ENCODE measurements at places on chromosomes 11 and 22.

DNA sequence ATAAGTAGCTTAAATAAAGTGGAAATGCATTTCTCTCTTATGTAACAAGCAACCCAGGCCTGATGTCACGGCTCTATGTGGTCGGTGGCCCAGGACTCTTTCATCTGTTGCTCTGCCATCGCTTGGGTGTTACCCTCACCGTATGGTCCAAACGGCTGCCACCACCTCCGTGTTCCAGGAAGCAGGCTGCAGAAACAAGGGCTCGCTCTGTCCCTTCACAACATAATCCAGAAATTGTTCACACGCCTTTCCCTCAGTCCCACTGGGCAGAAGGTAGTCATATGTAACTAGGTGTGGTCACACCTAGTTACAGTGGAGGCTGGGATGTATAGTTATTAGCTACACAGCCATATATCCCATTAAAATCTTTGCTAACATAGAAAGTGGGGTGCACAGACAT lies 421.0 kb downstream of the SOX6 start:
- no peak for DNase-seq

DNA sequence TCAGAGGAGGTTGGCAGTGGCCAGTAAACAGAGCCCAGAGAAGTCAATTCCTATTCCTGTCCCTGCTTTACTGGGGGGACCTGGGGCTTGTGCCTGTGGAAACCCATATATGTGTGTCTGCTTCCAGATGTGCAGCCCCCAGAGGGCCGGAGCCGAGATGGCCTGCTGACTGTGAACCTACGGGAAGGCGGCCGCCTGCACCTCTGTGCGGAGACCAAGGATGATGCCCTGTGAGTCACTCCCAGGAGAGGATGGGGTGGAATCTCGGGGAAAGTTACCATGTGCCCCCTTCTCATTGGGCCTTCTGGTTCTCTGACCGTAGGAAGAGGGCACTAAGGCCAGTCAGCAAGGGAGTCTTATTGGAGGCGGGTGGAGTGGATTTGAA lies 5.3 kb downstream of the PLEKHB1 start:
- DNase-seq: no peak

- no peak for DNase-seq
These were observed 2.2 kb downstream of the ADM2 start for GRCh38 chr22:50483556-50483955.

GRCh38 chr11:48099916-48100446 lies 116.6 kb upstream of the OR4B1 start:
- DNase-seq: no peak

GRCh38 chr22:42299586-42300258 lies 29.3 kb upstream of the TCF20 start:
- no peak for DNase-seq

GRCh38 chr22:42906605-42907348 lies 49.7 kb upstream of the ARFGAP3 start:
- no peak for DNase-seq

DNA sequence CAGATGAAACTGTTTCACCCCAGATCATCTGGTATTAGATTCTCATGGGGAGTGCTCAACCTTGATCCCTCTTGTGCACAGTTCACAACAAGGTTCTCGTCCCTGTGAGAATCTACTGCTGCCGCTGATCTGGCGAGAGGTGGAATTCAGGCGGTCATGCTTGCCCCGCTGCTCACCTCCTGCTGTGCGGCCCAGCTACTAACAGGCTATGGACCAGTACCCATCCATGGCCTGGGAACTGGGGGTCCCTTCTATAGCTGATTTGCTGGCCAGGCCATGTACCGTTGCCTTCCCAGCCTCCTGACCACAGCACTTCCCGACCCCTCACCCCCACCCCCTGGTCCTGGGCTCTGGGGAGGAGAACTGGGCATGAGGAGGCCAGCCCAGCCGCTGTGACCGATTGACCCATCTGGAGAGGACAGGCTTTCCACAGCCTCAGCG lies 2.6 kb downstream of the PHLDA2 start:
- DNase-seq: no peak

GRCh38 chr11:35317253-35317652 lies 102.1 kb downstream of the SLC1A2 start:
- DNase-seq: no peak

- DNase-seq: no peak
These were observed 35.1 kb downstream of the RRP8 start for GRCh38 chr11:6568191-6568918.

- no peak for DNase-seq
These were observed 83.0 kb downstream of the AASDHPPT start for GRCh38 chr11:106160494-106160893.

GRCh38 chr11:102553835-102554282 lies 23.3 kb upstream of the MMP7 start:
- no peak for DNase-seq

DNA sequence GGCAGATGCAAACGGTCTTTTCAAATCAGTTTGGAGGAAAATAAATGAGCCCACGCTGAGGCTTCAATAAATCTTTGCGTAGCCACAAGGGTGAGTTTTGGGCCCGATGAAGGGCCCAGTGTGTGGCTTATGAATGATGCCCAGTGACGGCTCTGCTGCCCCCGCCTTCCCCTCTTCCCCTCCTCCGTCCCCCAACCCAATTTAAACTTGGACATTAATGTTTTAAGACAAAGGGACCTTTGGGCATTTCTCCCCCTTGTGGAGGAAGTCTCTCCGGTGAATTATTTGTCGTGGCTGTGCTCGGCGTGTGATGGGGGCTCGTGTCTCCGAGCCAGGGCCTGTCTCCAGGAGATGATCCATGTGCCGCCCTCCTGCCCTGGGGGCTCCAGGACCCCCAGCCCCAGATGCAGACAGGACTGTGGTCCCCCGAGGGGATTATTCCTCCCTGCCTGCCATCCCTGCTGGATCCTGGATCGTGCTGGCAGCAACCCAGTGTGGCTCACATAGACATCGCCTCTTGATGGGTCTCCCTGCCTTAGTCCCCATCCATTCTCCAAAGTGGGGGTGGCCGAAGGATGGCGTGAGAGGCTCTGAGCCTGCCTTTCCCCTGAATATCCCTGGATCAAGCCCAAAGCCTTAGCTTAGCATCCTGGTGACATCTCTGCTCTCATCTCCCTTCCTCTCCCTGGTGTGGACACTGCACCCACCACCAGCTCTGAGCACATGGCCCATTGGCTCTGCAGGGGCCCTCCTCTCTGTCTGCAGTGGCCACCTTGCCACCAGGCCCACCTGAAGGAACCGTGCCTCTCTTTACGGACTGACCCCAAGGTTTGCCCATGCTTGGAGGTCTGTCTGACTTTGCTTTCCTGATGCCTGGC lies 56.4 kb downstream of the SMIM38 start:
- no peak for DNase-seq

DNA sequence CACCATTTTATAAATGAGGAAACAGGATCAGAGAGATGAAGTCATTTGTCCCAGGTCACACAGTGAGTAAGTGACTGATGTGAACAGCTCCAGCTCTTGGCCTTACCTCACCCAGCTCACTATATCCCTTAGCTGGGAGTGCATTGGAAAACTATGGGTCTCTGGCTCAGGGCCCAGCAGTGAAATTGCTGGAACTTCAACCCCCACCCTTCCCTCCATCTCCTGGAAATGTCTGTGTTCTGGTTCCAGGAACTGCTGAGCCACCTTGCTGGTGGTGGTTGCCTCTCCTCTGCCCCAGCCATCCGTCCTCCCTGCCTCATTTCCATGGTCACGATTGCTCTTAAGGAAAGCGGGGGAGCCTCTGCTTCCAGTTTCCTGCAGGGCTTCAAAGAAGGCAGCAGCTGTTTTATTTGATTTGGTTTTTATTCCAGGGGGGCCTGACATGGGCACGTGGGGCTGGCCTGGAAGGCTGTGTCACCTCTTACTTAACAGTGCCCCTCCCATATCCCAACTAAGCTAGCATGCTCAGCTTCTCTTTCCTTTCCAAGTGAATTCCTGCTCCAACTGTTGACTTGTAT lies 46.2 kb upstream of the CSTF3 start:
- DNase-seq: no peak

GRCh38 chr11:8249482-8249881 lies 14.2 kb downstream of the LMO1 start:
- DNase-seq: no peak

DNA sequence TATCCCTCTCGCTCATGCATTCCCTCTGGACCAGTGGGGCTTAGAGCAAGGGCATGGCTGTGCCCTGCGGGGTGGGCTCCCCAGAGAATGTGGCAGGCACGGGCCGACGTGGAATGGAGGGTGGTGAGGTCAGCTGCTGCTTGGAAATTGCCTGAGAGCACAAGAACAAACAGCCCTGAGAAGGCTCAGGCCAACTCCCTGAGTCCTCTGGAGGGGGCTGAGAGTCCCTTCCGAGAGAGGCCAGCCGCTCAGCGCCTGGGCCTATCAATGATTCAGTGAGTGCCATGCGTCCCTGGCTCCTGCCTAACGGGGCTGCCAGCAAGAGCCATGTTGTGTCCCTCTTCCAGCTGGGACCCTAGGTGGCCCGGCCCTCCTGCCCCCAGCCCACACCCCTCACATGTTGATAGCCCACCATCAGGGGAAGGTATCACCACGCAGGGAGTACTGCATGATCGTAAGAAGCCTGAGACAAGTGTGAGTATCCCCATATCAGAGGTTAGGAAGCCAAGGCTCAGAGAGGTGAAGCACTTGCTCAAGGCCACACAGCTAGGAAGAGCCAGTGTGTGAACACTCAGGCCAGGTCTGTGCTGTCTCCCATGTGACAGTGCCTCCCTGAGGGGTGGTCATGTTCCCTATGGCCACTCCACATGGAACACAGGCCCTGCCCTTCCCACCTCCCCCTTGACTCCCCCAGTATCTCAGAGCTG lies 55.8 kb downstream of the NECTIN1 start:
- DNase-seq: no peak

DNA sequence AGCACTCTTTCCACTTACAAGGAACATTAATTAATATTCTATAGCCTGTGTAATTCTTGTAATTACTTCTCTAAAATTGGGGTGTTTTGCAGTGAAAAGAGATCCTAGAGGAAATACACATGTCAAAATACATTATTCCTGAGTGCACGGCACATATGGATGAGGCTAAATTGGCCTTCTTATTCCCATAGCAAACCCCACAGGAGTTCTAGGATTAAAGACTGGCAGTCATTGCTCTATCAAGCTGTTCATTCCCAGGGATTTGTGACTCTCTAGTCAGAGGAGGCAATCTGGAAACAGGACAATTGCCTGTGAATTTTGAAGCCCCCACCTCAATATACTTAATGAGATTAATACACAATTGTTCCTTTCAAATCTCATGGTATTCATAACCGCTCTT lies 145.9 kb upstream of the OPCML start:
- no peak for DNase-seq

- DNase-seq: no peak
These were observed 30.7 kb upstream of the KCNQ1OT1 start for GRCh38 chr11:2730272-2731129.

GRCh38 chr22:40383905-40384304 lies 13.5 kb downstream of the SGSM3 start:
- no peak for DNase-seq

GRCh38 chr11:774873-775592 lies 2.3 kb downstream of the GATD1 start:
- DNase-seq: no peak

GRCh38 chr11:128841461-128842072 lies 25.5 kb downstream of the KCNJ1 start:
- DNase-seq: no peak

GRCh38 chr11:69317401-69318092 lies 23.6 kb downstream of the MYEOV start:
- no peak for DNase-seq

- DNase-seq: no peak
These were observed 18.5 kb downstream of the MYBPC3 start for GRCh38 chr11:47333886-47334443.

- DNase-seq: no peak
These were observed 17.5 kb downstream of the ADM start for GRCh38 chr11:10322401-10322800.

DNA sequence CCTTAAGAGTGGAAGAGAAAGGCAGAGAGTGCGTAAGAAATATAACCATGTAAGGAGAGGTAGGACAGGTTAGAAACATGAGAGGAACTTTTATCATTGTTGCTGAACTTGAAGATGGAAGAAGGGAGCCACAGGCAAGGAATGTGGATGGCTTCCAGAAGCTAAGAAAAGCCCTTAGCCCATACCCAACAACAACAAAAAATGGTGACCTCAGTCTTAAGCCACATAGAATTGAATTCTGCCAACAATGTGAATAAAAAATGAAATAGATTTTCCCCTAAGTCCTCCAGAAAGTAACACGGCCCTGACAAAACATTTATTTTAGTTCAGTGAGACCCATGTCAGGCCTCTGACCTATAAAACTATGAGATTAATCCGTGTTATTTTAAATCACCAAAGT lies 767.3 kb downstream of the FAM181B start:
- no peak for DNase-seq

GRCh38 chr11:95344932-95345642 lies 114.1 kb upstream of the SESN3 start:
- no peak for DNase-seq

DNA sequence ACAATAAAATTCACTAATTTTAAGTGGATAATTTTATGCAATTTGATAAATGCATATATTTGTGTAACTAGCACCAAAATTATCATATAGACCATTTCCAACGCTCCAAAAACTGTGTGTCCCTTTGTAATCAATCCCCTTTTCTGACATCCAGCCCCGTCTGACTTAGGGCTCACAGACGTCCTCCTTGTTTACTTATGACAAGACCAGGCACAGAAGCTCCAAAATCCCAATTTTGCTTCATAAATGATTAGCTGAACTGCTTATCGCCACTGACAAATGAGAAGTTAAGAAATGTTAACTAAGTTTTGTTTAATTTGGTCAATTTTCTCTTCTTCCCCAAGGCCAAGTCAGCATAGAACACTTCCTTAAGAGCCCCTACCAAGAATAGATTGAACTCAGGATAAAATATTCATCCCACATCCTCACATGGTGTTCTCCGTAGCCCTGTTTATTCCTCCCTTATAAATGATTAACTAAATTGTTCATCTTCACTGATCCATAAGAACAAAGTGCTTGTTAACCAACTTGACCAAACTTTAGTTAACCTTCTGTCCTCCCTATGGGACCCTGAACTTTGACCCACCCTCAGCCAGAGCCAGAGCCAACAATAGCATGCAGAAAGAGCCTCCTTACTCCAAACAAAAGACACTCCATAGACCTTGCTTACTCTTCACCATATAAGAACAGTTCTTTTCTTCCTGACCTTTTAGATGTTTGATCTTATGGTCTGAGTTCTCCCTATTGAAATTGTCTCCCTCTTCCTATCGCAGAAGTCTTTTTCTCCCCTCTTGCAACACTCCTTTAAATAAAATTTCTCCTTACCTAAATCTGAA lies 30.8 kb upstream of the GLYAT start:
- DNase-seq: no peak

GRCh38 chr11:73996161-73996747 lies 12.6 kb downstream of the UCP3 start:
- no peak for DNase-seq

DNA sequence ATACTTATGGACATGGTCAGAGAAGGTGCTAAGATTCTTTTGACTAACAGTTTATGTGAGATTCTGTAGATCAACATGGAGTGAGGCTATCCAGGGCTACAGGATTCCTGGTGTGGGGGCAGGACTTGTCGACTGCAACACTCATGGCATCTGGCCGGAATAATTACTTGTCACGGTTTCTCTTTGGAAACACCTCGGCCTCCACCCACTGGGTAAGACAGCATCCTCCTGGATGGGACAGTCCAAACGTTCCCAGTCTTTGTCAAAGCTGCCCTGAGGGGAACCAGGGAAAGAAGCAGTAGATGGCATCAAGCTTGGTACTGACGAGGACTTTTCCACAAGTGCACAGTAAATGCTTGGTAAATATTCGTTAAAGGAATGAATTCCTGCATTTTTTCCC lies 762.8 kb downstream of the BRD1 start:
- DNase-seq: no peak
